ENCODE measurements at places on chromosomes 7 and 10.

GRCh38 chr7:88090671-88091070, 129.2 kb downstream of the SRI start:
- no peak for DNase-seq

- no peak for DNase-seq
Observed at GRCh38 chr10:98172495-98172894, 38.0 kb downstream of the R3HCC1L start.

GRCh38 chr7:147524726-147525250, 1065.8 kb upstream of the C7orf33 start:
- DNase-seq: no peak

- no peak for DNase-seq
Observed at GRCh38 chr10:79185067-79185774, 116.5 kb downstream of the ZMIZ1 start.

DNA sequence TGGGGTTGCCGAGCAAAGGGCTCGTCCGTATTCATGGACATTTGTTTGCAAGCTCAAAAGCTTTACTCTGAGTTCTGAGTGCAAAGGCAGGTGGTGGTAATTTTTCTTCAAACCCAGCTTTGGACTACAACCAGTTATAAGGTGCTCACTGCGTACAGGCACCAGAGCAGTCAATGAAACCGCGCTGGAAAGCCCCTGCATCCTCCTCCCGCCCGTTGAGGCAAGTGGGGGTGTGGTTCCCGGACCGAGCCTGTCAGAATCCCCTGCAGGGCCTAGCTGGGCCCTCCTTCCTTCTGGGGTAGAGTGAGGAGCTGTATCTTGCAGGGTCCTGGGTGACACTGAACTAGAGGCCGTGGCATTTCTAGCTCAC, 22.3 kb downstream of the AMZ1 start:
- DNase-seq: no peak

GRCh38 chr7:51121931-51122425, 194.6 kb downstream of the COBL start:
- no peak for DNase-seq

- DNase-seq: no peak
Observed at GRCh38 chr10:114110174-114110972, 63.6 kb downstream of the CCDC186 start.
